Stimulated activated naive CD4-positive, alpha-beta T cell treated with Interleukin-2 at 50 U/mL for 16 hours (primary cell): ENCODE measurements at places on chromosomes 3 and 15.

GRCh38 chr15:44366971-44367370 is 60.5 kb upstream of the CTDSPL2 start:
- no peak for DNase-seq

DNA sequence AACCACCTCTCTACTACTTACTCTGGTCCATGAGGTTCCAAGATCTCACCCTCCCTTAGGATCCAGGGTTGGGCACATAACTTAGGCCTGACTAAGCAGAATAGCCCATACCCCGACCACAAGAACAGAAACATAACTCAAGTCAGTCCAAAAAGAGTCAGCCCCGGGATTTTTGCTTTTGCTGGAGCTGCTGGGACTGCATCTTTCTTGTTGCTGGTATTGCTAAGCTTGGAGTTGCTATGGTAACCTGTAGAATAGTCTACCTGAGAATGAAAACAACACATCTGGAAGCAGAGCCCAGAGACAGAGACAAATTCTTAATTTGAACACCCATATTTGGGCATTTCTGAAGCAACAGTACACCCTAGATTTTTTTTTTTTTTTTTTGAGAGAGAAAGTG is 6.5 kb downstream of the RUBCN start:
- DNase-seq: no peak

DNA sequence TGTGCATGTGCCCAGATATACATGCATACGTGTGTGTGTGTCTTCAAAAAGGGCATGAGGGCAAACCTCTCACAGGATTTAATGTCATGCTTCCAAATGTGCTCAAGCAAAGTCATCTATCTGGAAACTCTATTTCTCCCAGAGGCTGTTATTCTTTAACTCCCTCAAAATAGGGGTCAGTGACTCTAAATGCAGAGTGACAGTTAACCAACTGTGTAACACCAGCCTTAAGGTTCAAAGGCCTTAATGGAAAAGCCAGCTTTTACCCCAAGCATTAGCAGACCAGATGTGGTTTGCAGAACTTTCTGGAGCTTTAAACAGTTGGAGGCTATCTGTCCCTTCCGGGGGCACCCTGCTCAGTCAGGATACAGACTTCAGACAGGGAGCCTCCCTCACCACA is 70.4 kb upstream of the SLC7A14 start:
- DNase-seq: no peak

DNA sequence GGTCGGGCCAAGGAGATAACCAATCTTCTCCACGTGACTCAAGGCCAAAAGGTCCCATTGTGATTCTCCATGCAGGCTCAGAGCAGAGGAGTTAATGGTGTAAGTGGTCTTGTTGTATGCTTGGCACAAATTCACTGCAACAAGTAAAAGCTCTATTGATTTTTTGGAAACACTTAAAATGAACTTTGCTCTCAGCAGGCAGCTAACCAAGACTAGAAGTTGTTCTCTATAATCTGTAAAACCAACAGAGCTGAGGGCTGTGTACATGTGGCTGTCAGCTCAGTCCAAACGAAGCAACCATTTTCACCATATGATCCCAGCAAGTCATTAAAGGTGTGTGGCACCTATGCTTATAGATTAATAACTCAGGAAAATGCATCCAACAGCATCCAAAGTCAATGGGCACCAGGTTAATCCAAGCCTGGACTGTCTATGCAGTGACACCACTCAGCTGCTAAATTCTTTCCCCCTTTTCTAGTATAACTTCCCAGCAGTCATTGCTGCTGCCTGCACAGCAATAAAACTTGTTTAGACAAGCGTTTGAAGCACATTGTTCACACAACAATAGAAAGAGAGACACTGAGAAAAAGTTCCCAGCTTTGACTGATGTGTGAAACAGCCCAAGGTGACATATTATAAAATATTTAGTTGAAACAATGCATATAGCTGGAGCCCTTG is 603.8 kb upstream of the ADAMTS9 start:
- no peak for DNase-seq

- no peak for DNase-seq
Observed at GRCh38 chr3:86991482-86991815, 500 bp upstream of the VGLL3 start.

DNA sequence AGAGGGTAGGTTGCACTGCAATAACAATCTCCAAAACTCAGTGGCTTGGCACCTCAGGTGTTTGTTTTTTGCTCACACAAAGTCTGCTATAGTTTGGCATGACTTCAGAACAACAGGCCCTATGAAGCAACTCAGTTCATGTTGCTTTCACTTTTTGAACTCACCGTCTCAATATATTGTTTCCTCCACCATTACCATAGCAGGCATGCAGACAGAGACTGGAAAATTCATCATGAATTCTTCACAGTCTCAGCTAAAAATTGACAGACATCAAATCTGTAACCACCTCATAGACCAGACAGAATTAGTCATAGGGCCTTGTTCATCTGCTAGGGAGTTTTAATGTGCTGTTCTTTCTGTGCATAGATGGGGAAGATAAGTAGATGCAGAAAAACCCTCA is 161.4 kb upstream of the POU1F1 start:
- no peak for DNase-seq

DNA sequence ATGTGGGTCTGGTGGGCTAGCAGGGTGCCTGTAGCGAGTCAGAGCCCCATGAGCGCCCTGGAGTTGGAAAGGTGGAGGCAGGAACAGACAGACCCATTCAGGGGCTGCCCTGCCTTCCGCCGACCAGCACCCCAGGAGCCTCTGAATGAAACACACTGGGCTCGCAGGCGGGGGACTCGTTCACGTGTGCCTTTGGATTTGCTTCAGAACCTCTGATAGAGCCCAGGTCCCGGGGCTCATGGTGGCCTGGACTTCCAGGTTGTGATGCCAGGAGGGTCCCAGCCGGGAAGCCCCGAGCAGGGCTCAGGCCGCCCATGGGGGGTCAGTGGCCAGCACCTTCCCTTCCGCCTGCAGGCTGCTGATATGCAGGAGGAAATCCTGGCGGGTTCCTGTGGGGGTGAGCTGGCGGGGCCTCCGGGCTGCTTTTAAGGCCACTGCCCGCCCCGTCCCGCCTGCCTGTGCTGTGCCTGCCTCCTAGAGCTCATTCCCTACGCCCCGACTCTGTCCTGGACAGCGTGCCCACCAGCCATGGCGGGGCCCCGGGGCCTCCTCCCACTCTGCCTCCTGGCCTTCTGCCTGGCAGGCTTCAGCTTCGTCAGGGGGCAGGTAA is at the start of gene STAB1:
TSS of gene STAB1 (plus strand) at position 453 of the 610 bp plus-strand sequence. CDS start at position 529, 76 bp downstream.
- no peak for DNase-seq

DNA sequence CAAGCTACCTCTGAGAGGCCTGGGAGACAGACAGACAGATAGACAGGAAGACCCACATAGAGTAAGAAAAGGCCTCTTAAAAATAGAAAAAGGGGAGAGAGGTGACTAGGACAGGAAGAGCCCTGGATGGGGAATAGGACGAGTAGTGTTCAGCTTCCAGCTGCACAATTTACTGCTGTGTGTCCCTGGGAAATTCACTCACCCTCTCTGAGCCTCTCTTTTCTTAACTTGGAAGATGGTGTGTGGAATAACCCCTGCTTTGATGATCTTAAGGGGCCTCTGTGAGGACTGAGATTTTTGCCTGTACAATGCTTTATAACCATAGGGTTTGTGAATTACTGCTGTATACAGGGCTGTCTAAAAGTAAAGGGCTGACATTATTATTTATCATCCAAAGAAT is 37.5 kb downstream of the FEM1B start:
- no peak for DNase-seq
